ENCODE measurements at places on chromosomes 5 and 9.

DNA sequence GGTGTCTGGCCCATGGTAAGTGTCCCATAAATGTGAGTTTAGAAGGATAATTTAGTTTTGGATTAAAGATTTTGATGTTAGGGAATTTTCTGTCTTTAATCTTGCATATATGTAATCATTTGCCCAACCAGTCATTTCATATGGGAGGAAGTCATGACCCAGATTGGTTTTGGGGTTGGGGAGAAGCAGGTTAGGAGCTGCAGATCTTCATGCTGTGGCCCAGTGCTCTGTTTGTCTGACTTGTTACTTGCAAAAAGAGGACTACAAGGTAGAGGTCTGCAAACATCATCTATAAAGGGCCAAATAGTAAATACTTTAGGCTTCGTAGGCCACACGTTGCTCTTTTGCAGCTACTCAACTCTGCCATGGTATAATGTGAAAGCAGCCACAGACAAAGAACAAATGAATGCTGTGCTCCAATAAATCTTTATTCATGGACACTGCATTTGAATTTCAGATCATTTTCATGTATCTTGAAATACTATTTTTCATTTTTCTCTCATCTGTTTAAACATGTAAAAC is 16.8 kb downstream of the OSTF1 start:
- no peak for DNase-seq

DNA sequence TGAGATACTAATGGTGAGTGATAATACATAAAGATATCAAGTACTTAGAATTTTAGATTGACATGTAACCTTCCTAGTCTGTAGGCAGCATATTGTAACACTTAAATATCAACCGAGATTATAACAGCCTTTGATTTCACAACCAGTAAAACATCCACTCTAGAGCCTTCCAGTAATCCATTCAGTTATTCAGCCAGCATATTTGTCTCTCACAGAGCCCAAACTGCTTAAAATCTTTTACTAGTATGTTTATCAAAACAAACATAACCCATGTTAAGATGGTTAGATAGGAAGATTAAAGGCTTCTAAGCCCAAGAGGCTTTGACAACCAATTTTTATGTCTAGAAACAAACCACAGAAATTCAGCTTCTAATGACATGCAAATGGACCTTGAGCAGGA is 177.9 kb upstream of the FST start:
- no peak for DNase-seq

DNA sequence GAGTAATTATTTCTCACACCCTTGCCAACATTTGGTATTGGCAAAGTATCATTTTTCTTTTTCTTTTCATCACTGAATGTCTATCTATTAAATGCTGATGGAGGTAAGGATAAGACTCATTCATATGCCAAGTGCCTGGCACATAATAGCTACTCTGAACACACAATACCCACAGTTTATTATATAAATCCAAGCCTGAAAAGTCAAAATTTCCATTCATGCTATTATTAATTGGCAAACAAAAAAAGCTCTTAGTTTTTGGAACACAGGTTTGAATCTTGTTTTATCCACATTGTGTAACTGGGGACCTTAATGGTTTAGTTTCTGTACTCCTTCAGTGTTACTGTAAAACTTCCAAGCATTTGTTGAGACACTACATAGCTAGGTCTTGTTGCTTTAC is 6.4 kb upstream of the ATOX1 start:
- DNase-seq: no peak

DNA sequence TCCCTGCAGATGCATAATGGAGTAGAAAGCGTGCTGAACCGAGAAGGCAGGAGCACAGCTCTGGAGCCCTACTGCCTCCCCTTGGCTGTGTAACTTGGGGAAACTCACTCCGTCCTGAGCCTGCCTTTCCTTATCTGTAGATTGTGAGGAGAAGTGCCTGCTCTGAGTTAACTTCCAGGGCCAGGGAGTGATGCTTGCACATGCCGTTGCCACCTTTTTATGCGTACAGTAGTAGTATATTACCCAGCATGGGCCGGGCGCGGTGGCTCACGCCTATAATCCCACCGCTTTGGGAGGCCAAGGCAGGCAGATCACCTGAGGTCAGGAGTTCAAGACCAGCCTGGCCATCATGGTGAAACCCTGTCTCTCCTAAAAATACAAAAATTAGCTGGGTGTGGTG is 87.1 kb downstream of the PDZD2 start:
- DNase-seq: no peak

- DNase-seq: no peak
Measured at GRCh38 chr5:158552241-158552640, 547.5 kb downstream of the EBF1 start.

DNA sequence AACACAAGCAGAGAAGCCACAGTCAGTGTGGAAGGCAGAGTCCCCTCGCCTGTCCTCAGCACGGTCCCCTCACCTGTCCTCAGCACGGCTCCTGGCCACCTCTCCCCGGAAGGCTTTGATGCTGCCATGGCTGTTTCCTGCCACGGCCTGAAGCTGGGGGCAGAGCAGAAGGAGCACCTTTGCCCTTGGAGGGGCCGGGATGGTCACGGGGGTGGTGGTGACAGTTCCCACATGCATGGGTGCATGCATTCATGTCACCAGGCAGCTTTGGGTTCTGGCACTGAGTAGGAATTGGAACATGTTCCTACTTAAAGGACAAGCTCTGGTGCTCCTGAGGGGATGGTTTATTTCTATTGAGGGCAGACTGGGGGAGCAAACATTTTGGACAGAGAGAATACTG is 57.8 kb upstream of the PHYKPL start:
- DNase-seq: no peak

DNA sequence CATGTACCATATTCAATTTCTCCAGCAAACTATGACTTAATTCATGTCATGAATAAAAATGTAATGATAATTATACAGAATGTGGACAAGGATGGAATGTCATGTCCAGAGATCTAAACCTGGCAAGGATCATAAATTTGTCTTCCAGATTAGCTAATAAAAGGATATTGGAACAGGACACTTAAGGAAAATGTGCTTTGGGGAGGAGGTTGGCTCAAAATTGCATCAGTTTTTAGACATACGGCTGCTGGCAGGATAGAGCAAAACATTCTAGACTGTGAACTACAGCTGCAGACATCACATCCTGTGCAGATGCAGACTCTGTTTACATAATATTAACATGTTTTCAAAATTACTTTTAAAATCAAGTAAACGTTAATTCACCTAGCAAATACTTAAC is 248.4 kb downstream of the TLR4 start:
- no peak for DNase-seq

- no peak for DNase-seq
Measured at GRCh38 chr9:72349240-72349639, 15.8 kb downstream of the ZFAND5 start.

- no peak for DNase-seq
Measured at GRCh38 chr5:14489643-14490042, 91.9 kb upstream of the OTULINL start.

DNA sequence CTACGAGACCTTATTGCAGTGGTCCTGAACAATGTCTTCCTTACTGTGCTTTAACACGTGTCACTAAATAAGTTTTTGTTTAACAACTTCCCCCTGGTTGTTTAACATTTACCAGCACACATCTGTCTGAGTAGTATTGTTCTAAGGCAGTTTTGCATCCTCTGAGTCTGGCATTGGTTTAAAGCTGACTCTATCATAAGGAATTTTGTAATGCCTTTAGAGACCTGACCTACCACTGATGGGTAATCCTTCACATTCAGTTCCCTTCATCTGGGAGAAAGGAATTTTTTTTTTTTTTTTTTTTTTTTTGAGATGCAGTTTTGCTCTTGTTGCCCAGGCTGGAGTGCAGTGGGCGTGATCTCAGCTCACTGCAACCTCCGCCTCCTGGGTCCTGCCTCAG is 20.0 kb upstream of the PCAT7 start:
- DNase-seq: no peak

DNA sequence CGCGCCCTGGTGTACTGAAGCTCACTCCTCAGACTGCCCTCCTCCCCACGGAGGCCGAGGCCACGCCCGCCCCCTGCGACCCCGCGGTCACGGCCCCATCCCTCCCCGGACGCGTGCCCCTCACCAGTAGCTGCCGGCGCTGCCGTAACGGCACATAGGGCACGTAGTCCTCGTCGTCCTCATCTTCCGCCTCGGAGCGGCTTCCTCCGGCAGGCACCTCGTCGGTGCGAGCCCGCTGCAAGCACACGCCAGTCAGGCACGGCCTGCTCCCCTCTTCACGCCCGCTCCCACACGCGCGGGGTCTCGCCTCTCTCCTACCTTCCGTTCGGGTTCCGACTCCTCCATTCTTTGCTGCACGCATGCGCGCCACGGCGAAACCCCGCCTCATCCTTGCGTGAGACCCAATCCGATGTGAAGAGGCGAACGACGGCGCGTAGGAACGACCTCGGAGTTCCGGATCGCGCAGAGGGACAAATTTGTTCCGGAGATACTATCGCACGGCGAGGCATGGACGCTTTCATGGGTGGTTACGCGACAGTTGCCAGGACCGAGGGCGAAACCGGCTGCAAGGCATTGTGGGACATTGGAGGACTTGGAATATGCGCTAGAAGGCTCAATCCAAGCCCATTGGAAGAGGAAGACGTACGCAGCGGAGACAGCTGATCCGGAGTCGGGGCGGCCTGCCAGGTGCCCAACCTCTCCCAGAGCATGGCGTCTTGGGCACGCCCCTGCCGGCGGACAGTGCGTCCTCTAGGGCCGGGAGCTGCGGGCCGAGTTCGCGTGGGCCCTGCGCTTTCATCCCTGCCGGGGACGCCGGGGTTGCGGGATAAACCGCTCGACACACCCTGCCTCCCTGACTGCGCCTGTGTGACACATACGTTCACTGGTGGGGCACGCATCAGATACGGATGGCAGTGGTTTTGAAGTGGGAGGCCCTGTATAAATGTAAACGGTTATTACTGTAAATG is at the start of gene DDX41:
TSS of gene DDX41 (minus strand) at position 361 of the 968 bp plus-strand sequence. CDS start at position 345, 16 bp downstream.
- DNase-seq: peak; percentile 97

- DNase-seq: no peak
Measured at GRCh38 chr5:2511706-2512105, 239.8 kb downstream of the IRX2 start.

- DNase-seq: no peak
Measured at GRCh38 chr5:38447786-38448185, 108.7 kb downstream of the LIFR start.

- no peak for DNase-seq
Measured at GRCh38 chr9:14782286-14783051, 59.9 kb upstream of the CER1 start.

- DNase-seq: peak; percentile 12
Measured at GRCh38 chr9:127886401-127886972, 9.0 kb upstream of the AK1 start.

GRCh38 chr9:111986035-111986556 is 89.5 kb downstream of the UGCG start:
- no peak for DNase-seq

DNA sequence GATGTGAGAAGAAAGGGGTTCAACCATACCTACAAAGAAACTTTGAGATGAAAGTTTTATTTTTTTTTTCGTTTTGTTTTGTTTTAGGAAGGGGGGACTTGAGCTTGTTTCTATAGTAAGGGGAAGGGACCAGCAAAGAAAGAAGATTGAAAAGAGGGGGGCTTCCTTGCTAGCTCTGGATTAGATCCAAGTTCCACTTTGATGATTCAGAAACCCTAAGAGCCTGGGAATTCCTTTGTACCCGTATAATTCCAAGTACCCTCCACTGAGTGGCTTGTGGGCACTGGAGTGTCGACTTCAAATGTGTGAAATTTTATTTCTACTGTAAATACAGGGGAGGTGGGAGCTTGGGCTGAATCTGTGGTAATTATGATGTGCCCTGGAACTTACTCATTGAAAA is 10.9 kb downstream of the MAMDC2 start:
- no peak for DNase-seq

GRCh38 chr5:146475190-146475780 is 28.2 kb downstream of the TCERG1 start:
- peak; percentile 4 for DNase-seq
